ENCODE measurements at places on chromosomes 5 and 9.

- H3K27me3 ChIP-seq, result no peaks in the 10 kb centered on the region
- peaks cover 3% of the 10 kb centered on the region for H3K4me1 ChIP-seq
- no peak overlapping the region for H3K4me3 ChIP-seq
- H3K27ac ChIP-seq, result no peak overlapping the region
- no peaks in the 10 kb centered on the region for H3K36me3 ChIP-seq
These were observed 137.5 kb downstream of the ARHGEF28 start for GRCh38 chr5:73763300-73764032.

DNA sequence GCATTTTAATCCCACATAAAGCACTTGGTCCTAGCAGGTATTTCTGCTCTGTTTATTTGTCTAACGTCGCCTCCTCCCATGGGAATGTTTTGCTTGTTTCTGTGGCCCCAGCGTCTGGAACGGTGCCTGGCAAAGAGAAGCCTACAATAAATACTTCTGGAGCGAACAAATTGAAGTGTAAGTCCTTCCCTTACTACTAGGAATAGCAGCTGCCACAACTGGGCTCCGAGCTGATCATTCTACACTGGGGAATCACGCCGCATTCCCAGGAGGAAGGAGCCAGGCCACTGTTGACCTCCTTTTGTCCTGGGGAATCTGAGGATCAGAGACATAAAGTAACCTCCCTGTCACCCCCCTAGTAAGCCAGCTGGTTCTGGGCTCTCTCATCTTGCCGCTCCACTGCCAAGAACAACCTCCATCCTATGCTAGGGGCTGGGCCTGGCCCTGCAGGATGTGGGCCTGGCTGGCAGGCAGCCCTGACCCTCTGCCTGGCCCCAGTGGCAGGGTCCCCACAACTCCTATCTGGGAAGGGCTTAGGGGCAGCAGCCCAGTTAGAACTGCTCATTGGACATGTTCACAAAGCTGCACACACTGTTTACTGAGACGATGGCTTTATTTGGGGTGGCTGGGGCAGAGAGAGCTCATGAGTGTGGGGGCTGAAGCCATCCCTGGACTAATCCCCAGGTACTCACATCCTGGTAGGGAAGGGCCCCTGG lies 82.8 kb downstream of the GTF3C4 start:
- H3K36me3 ChIP-seq, result no peaks in the 10 kb centered on the region
- H3K4me1 ChIP-seq, result no peaks in the 10 kb centered on the region
- H3K27me3 ChIP-seq, result no peaks in the 10 kb centered on the region
- no peak overlapping the region for H3K4me3 ChIP-seq
- H3K27ac ChIP-seq, result no peak overlapping the region

DNA sequence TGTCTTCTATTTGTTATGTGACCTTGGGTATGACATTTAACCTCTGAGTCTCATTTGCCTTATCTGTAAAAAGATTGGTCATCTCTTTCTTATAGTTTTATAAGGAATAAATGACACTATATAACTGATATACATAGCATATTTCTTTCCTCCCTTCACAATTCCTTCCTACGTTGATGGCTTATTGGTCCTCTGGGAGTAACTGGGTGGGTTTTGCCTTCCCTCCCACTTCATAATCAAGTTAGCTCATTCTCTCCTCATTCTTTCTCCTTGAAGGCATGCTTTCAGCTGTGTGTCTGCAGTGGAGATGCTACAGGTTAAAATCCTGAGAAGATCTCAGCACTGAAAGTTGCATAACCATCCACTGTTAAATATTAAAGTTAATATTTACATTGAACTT lies 382.4 kb downstream of the TMEM38B start:
- H3K27me3 ChIP-seq, result no peaks in the 10 kb centered on the region
- DNase-seq, result no peak
- no peaks in the 10 kb centered on the region for H3K4me1 ChIP-seq
- H3K36me3 ChIP-seq, result no peaks in the 10 kb centered on the region
- no peak overlapping the region for H3K4me3 ChIP-seq

DNA sequence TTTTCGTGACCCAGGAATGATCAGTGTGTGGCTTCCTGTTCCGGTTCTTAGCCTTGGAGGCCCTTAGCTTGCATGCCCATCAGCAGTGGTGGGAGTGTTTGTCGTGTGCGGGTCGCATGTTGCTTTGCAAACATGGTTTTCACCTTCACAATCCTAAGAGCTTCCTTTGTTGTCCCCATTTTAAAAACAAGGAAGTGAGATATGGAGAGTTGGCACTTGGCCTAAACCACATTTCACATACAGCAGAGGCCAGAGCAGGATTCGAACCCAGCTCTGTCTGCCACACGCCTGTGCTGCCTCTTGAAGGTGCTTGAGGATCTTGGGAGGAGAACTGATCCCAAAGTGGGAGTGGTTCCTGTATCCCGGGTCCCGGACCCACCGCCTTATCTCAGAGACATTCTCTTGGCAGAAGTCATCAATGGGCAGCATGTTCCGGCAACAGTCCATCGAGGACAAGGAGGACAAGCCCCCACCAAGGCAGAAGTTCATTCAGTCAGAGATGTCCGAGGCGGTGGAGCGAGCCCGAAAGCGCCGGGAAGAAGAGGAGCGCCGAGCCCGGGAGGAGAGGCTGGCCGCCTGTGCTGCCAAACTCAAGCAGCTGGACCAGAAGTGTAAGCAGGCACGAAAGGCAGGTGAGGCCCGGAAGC lies 38.2 kb upstream of the POMT1 start:
- H3K27ac ChIP-seq, result peak overlapping the region; percentile 7
- H3K4me3 ChIP-seq, result no peak overlapping the region
- peaks cover 3% of the 10 kb centered on the region for H3K36me3 ChIP-seq
- no peaks in the 10 kb centered on the region for H3K4me1 ChIP-seq
- no peak for DNase-seq

DNA sequence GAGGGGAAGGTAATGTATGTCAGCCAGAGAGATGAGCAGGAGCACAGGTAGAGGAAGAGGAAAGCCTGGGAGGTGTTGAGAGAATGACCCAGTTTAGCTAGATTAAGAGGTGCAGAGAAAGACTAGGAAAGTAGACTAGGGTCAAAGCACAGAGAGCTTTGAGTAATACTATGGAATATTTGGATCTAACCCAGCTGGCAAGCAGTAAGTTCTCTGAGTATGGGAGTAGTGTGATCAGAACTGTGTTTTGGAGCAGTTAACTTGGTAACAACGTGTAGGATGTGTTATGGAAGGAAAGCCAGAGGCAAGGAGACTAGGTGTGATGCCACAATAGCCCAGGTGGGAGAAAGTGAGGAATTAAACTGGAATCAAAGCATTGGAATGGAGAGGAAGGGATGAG lies 84.9 kb upstream of the PTGER4 start:
- no peak for DNase-seq
- no peaks in the 10 kb centered on the region for H3K4me1 ChIP-seq
- H3K27ac ChIP-seq, result no peak overlapping the region

GRCh38 chr5:37247036-37247435 lies 2.1 kb downstream of the CPLANE1 start:
- no peak overlapping the region for H3K27ac ChIP-seq
- no peaks in the 10 kb centered on the region for H3K36me3 ChIP-seq
- no peak overlapping the region for H3K4me3 ChIP-seq
- no peaks in the 10 kb centered on the region for H3K27me3 ChIP-seq

DNA sequence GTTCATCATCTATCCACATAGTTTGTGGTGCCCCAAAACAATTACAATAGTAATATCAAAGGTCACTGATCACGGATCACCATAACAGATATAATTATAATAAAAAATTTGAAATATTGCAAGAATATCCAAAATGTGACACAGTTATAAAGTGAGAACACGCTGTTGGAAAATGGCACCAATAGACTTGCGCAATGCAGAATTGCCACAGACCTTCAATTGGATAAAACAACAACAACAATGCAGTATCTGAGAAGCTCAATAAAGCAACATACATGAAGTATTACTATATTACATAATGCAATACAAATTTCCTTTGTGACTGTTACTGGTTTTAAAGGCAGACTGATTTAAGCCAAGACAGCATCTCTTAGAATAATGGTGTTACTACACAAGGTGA lies 44.7 kb upstream of the PRRC1 start:
- H3K27ac ChIP-seq, result no peak overlapping the region
- no peaks in the 10 kb centered on the region for H3K4me1 ChIP-seq
- no peak for DNase-seq
- no peaks in the 10 kb centered on the region for H3K27me3 ChIP-seq
- H3K36me3 ChIP-seq, result no peaks in the 10 kb centered on the region

DNA sequence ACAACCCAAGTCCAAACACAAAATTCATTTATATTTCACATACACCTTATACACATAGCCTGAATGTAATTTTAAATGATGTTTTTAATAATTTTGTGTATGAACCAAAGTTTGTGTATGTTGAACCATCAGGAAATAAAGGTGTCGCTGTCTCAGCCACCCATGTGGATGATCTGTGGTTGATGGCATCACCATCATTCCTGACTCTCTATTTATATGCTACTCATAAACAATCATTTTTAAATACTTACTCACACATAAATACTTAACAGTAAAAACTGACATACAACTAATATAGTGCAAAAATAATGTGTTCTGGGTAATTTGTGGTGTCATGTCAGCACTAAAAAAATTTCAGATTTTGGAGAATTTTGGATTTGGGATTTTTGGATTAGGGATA lies 38.4 kb downstream of the SMC5 start:
- no peak overlapping the region for H3K27ac ChIP-seq
- peaks cover 2% of the 10 kb centered on the region for H3K36me3 ChIP-seq
- H3K4me3 ChIP-seq, result no peak overlapping the region
- no peaks in the 10 kb centered on the region for H3K27me3 ChIP-seq

GRCh38 chr5:5432020-5432707 lies 9.7 kb downstream of the ICE1 start:
- DNase-seq, result no peak
- peak overlapping the region; percentile 47 for H3K27ac ChIP-seq
- H3K36me3 ChIP-seq, result no peaks in the 10 kb centered on the region

- DNase-seq, result no peak
- H3K4me1 ChIP-seq, result no peaks in the 10 kb centered on the region
- H3K27ac ChIP-seq, result no peak overlapping the region
- no peak overlapping the region for H3K4me3 ChIP-seq
- no peaks in the 10 kb centered on the region for H3K27me3 ChIP-seq
These were observed 185.3 kb upstream of the WWC1 start for GRCh38 chr5:168106008-168106761.

- no peak overlapping the region for H3K27ac ChIP-seq
- DNase-seq, result no peak
- H3K4me3 ChIP-seq, result no peak overlapping the region
These were observed 51.0 kb downstream of the EPB41L4B start for GRCh38 chr9:109269839-109270238.

- no peaks in the 10 kb centered on the region for H3K27me3 ChIP-seq
- no peaks in the 10 kb centered on the region for H3K36me3 ChIP-seq
- no peak for DNase-seq
- H3K4me3 ChIP-seq, result no peak overlapping the region
- H3K27ac ChIP-seq, result no peak overlapping the region
These were observed 117.4 kb upstream of the GPR151 start for GRCh38 chr5:146633323-146633764.

GRCh38 chr5:180589771-180590542 lies 1.3 kb downstream of the SCGB3A1 start:
- H3K27ac ChIP-seq, result no peak overlapping the region

GRCh38 chr9:89725271-89725670 lies 120.5 kb downstream of the GADD45G start:
- DNase-seq, result no peak

- no peaks in the 10 kb centered on the region for H3K4me1 ChIP-seq
- H3K27me3 ChIP-seq, result no peaks in the 10 kb centered on the region
- no peak for DNase-seq
- no peaks in the 10 kb centered on the region for H3K36me3 ChIP-seq
These were observed 664 bp upstream of the IGFBPL1 start for GRCh38 chr9:38424918-38425317.

- no peaks in the 10 kb centered on the region for H3K4me1 ChIP-seq
- H3K36me3 ChIP-seq, result no peaks in the 10 kb centered on the region
- no peaks in the 10 kb centered on the region for H3K27me3 ChIP-seq
- no peak overlapping the region for H3K27ac ChIP-seq
- no peak overlapping the region for H3K4me3 ChIP-seq
These were observed 40.8 kb downstream of the NAIF1 start for GRCh38 chr9:128026255-128026772.

GRCh38 chr5:60323596-60323995 lies 376.4 kb downstream of the DEPDC1B start:
- peaks cover 4% of the 10 kb centered on the region for H3K4me1 ChIP-seq
- no peaks in the 10 kb centered on the region for H3K27me3 ChIP-seq
- no peak overlapping the region for H3K4me3 ChIP-seq

DNA sequence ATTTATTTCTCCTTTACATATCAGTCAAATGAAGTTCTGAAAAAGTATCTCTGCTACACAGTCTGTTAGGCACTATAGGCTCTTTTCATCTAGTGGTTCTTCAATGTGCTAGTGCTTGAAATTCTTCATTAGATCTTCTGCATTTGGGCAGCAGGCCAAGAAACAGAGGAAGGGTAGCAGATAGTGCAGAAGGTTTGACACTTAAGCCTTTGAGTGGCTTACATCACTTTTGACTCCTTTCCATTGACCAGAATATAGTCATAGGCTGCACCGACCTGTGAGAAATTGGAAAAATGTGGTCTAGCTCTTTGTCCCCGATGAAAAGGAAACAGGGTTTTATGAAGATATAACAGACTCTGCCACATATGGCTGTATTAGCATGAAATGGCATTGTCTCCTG lies 459.5 kb upstream of the PTGER4 start:
- no peaks in the 10 kb centered on the region for H3K4me1 ChIP-seq
- H3K4me3 ChIP-seq, result no peak overlapping the region
- DNase-seq, result no peak
- no peaks in the 10 kb centered on the region for H3K27me3 ChIP-seq
- no peaks in the 10 kb centered on the region for H3K36me3 ChIP-seq
- H3K27ac ChIP-seq, result no peak overlapping the region

DNA sequence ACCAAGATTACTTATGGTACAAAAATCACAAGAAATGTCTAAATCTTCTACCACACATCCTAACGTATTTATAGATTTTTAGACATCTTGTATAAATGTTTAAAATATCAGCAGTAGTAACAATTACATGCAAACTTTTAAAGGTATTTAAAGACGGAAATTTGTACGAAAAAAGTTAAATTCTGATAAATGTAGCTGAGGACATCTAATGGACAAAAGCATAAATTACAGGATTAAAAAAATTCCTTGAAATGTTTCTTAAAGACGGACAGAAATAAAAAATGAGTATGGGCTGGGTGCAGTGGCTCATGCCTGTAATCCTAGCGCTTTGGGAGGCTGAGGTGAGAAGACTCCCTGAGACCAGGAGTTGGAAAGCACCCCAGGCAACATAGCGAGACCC lies 15.8 kb downstream of the ERCC8 start:
- no peaks in the 10 kb centered on the region for H3K4me1 ChIP-seq
- no peaks in the 10 kb centered on the region for H3K27me3 ChIP-seq
- H3K36me3 ChIP-seq, result no peaks in the 10 kb centered on the region
- no peak overlapping the region for H3K4me3 ChIP-seq

DNA sequence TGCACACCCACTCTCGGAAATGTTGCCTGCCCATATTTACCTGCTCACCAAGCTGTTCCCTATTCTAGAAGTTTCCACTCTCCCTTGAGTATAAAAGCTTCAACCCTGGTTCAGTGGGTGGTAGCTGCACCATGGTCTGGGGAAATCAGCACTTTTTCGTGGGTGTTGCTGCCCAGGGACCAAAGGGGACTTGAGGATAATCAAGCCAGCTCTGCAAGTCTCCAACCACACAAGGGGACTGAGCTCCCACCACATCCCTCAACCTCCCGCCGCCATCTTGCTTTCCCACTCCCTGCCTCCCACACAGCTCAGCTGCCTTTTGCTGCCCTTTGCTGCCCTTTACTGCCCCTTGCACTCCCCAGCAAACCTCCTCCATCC lies 210.0 kb downstream of the AUH start:
- no peak overlapping the region for H3K27ac ChIP-seq
- no peak overlapping the region for H3K4me3 ChIP-seq
- DNase-seq, result no peak
- no peaks in the 10 kb centered on the region for H3K36me3 ChIP-seq
- H3K27me3 ChIP-seq, result no peaks in the 10 kb centered on the region
- H3K4me1 ChIP-seq, result no peaks in the 10 kb centered on the region
